ENCODE measurements at places on chromosomes 6 and 20. TPM values are rescaled to one million over a fixed set of nuclear protein-coding genes. Genes with fewer than 3 reads are reported as not detected.
A peak's percentile ranks its signal among the peaks of the same experiment; 100 is the strongest.

CASS4 gene
- 0.49 TPM for total RNA-seq

MAP7 gene
- 2.8 TPM for total RNA-seq

C6orf58 gene
- total RNA-seq: not detected

PNISR gene
- 50.3 TPM for total RNA-seq

ARMC2 gene
- 9.2 TPM for total RNA-seq

CCM2L gene
- total RNA-seq: 14.8 TPM

STX16 gene
- 38.9 TPM for total RNA-seq

LRRN4 gene
- not detected for total RNA-seq

HLA-DOB gene
- total RNA-seq: 0.60 TPM

PXT1 gene
- not detected for total RNA-seq

GRCh38 chr6:72622094-72622940 lies 453 bp downstream of the KCNQ5 start:
- DNase-seq: peak; percentile 6

DNA sequence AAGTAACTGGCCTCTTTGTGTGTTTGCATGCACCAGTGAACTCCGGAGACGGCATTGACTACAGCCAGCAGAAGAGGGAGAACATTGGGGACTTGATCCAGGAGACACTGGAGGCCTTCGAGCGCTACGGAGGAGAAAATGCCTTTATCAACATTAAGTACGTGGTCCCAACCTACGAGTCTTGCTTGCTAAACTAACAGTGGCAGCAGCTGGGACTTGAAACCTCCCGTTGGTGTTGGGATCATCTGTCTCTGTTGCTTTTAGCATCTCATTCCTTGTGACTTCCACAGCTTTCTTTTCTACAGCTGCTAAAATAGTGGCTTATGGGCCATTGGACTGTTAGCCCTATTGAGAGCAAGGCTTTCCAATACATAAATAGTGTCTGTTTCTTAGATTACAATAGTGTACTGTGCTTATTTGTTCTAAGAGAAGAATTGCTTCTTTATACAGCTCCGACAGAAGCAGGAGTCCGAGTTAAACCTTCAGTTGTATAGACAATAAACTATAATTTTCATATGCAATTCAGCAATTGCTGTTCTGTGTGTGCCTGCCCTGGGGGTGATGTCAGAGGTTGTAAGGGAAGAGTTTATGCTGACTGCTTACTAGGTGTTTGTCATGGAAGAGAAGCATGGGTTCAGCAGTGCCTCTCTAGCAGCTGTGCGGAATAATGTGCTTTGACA lies 99.6 kb upstream of the QKI start:
- no peak for DNase-seq

DNA sequence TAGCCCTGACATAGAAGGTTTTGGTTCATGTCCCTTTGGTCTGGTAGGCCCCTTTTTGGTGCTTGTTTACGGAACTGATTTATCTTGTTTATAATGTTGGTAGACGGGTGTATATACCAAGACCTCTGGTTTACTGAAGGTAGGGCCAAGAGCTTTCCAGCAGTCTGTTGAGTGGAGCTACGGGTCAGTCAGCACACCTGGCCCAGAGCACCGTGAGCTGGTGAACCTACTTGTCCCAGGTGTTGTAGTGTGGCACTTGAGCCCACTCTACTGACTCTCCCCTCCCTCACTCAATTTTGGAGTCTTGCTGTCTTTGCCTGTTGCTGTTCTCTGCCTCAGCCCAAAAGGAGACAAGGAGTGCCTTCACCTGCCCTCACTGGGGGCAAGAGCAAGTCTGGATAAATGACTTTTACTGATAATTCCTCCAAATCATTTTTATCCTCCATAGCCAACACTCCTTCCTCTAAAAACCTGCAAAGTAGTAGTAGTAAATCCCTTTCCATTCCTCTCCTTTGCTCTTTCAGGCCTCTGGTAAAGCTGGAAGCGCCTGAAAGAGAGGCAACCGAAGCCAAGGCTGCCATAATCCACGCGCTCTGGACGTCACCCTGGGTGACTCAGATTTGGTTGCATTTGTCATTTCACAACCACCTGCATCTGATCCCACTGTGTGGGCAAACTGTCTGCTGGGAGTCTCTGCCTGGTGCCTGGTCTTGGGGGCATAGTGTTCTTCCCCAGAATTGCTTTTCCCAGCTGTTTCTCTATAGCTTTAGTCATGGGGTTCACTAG lies 22.2 kb downstream of the RREB1 start:
- peak; percentile 75 for DNase-seq

DNA sequence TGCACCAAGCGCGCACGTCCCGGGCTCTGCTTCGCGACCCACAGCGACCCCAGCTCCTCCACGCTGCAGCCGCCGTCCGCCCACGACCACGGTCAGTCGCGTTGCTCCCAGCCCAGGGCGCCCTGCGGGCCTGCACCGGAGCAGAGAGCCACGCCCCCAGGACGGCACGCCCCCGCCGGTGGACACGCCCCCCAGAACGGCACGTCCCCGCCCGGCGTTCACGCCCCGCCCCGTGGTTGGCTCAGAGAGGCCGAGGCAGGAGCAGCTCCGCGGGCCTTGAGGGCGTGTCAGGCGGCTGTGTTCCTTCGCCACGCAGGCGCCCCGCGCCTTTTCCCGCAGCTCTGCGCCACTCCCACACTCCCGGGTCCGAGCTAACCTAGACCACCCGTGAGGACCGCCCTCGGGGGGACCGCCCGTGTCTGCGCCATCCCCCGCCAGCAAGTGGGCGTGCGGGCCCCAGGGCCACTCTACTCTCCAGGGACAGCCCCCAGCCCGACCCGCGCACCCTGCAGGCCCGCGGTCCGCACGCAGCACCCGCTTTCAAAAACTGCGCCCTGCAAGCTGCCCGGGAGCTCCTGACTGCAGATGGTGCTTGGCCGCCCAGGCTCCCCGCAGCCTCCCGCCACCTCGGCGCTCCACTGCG lies at the start of gene RNASET2:
Gene RNASET2, minus strand, starts transcription at position 107 of the 643 bp plus-strand sequence. CDS start 368 bp downstream, outside the sequence.
- peak; percentile 98 for DNase-seq

GRCh38 chr6:82959385-82959941 lies 106.2 kb downstream of the UBE3D start:
- DNase-seq: no peak

DNA sequence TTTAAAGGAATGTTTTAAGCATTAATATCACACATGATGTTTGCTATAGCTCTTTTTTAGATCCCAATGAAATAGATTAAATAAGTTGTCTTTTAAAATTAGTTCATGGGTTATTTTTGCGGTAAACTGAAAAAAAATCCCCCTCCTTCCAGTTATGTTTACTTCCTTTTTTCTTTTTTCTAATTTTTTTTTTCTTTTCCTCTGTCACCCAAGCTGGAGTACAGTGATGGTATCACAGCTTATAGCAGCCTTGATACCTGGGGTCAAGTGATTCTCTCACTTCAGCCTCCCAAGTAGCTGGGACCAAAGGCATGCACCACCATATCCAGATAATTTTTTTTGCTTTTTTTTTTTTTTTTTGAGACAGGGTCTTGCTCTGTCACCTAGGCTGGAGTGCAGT lies 17.8 kb upstream of the SCAF8 start:
- no peak for DNase-seq

- peak; percentile 74 for DNase-seq
These were observed 55.4 kb downstream of the RIPOR3 start for GRCh38 chr20:50635676-50636600.

DNA sequence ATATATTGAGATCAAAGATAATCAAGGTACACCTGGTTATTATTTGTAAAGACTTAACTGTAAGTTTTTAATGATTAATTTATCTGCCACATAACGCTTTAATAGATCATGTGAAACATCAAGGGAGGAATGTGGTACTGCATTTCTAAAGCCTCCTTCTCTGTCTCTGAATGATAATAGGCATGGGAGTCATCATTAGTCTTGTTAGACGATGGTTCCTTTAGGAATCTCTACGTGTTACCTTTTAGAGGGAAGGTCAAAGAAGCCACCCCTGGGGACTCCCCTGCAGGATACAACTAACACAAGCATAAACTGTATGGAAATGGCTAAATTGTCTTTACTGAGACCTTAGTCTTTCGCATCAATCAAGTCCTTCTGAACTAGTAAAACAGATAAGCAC lies 173.6 kb upstream of the MCHR2 start:
- DNase-seq: no peak

- no peak for DNase-seq
These were observed 15.3 kb downstream of the PNLDC1 start for GRCh38 chr6:159815410-159815809.

DNA sequence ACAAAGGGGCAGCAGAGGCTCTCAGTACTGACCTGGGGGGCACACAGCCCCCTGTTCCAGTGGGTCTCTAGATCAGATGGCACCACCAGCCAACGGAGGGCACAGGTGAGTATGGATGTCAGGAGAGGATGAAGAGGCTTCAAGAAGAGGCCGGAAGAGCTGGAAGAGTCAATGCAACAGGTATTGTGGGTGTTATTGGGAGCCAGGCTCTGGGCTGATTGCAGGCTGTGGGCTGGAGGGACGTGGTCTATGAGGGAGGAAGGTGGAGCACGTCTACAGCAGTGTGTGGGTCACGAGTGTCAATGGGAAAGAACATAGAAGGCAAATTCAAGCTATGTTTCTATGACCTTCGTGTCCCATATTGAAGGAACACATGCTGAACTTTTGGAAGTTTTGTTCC lies 18.8 kb upstream of the TAGAP start:
- no peak for DNase-seq

DNA sequence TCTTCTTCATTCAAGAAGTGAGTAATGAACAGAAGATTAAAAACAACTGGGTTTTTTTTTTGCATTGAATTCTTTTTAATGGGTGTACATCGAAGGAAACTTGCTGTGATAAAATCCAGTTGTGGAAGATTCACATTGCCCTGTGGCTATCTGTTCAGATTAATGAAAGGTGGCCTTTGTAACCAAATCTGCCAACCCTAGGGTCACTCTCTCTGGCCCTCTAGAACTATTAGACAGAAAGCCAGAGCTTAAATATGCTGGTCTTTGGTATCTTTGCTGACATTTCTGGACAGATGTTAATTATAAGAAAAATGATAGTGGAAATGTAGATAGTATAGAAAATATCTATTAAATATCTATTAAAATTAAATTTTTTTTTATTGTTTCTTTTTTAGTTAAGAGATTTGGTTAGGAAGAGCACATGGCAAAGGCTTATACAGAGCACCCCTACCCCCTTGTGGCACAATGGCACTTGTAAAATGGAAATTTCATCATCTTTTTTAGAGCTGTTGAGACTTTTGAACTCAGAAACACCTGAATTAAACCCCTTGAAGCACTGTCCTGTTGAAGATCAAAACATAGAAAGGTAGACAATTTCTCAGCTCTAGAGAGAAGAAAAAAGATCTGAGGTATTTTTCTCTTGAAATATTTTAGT lies 572.5 kb downstream of the PKHD1 start:
- no peak for DNase-seq

GRCh38 chr6:125814481-125814880 lies 23.7 kb downstream of the NCOA7 start:
- DNase-seq: no peak

DNA sequence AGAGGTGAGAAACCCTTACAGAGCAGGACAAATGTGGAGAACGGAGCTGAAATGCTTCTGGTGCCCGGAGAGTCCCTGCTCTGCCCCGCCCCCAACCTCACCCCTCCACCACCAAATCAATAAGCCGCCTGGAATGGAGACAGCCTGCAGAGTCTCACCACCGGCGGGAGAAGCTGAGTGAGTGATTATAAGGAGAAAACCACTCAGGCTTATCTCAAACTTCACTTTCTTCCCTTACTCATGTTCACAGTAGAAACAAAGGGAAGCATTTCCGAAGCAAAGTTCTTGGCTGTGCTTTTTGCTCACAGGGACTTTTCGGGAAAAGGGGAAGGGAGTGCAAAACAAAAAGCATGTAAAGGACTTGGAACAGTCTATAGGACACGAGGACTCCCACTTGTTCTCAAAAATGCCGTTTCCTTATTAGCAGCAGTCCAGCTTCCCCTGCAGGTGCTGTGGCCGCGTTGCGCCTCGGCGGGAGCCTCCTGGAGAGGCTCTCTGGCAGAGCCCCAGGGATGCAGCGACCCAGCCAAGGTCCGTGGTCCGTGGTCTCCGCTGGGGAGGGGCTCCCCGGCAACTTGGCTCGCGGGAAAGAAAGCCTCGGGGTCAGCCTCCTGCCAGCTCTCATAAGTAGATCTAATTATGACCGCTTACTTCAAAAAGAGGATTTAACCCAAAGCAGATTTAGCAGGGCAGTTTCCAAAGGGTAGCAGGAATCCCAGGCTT lies 64.8 kb upstream of the TMEM30A start:
- peak; percentile 46 for DNase-seq

DNA sequence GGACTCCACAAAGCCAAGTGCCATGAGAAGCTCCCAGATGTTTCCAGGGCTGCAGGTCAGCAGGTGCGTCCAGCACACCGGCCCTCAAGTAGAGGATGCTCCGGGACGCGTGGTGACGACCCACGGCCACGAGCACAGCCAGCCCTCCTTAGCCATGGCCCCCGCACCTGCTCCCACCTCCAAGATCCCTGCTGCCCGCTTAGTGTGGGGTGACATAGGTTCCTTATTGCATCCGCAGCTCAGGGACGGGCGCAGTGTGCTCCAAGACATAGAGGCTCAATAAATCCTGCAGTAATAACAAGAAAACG lies 138.1 kb upstream of the RPS6KA2 start:
- no peak for DNase-seq

GRCh38 chr6:160520043-160520904 lies 143.8 kb downstream of the LPA start:
- peak; percentile 69 for DNase-seq

DNA sequence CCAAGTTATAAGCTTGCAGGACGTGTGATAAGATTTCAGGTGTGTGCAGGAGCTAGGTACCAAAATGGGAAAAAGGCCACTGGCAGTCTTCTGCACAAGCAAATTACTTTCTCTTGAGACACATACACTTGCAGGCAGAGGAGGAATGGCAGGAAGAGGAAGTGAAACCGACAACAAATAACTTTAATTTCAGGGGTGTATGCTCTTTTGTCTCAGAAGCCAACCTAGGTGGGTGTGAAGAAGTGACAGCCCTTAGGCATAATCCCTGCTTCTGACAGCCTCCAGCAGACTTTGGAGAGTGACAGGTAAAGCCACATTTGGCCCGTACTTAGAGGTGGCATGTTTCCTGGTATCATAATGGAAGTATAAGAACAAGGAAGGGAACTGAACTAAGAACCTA lies 118.8 kb upstream of the TRAF3IP2 start:
- no peak for DNase-seq

All from heart left ventricle (tissue), 16 donors.